ENCODE measurements at places on chromosomes 7 and 10.

- no peak for DNase-seq
These were observed 1174.3 kb downstream of the XPNPEP1 start for GRCh38 chr10:108749042-108749441.

- DNase-seq: no peak
These were observed 203.7 kb downstream of the DIP2C start for GRCh38 chr10:485776-486175.

DNA sequence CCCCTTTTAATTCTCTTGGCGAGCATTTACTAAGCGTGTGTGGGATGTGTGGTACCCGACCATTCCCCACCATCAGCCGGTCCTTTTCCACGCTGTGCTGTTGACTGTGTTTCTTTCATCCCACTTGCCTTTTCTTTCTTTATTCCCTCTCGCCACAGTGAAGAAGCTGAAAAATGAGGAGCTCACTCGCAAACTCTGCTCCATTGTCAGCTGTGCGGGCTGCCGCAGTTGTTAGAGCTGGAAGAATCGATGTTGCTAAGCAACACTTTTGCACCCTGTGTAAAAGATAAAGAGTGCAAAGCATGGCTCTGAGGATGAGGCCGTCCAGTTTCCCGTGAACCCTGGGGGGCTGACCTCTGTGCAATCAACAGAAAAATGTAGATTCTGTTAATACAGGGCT lies 203.1 kb upstream of the NEBL start:
- no peak for DNase-seq

GRCh38 chr7:84477786-84478478 lies 283.3 kb upstream of the SEMA3A start:
- DNase-seq: no peak

DNA sequence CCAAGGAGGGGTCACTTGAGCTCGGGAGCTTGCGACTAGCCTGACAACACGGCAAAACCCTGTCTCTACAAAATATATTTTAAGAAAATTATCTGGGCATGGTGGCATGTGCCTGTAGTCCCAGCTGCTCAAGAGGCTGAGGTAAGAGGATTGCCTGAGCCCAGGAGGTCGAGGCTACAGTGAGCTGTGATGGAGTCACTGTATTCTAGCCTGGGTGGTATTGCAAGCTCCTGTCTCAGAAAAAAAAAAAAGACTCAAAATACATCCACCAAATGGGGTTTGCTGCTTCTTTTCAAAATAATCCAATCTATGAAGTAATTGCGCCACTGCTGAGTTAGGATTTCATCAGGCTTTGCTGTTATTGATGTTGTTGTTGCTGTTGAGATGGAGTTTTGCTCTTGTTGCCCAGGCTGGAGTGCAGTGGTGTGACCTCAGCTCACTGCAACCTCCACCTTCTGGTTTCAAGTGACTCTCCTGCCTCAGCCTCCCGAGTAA lies 11.1 kb upstream of the VIM start:
- DNase-seq: no peak

Data from NCI-H187 (cell line).